ENCODE measurements at places on chromosomes 3 and 15. TPM values are rescaled to one million over a fixed set of nuclear protein-coding genes. Genes with fewer than 3 reads are reported as not detected.

DNA sequence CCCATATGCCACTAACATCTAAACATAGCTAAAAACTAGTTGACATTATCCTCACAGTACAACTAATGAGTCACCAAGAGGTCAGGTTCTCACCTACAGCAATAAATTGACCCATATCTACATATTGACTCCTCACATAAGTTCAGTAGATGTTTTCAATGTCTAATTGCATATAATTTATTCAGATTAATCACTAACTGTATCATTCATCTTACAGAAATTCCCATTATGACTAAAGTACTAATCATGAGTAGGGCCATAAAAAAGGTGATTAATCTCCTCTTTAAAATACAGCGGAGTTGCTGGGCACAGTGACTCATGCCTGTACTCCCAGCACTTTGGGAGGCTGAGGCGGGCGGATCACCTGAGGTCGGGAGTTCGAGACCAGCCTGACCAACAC is 82.4 kb upstream of the ST3GAL6 start:
- DNase-seq = no peak

GRCh38 chr3:174216946-174217718 is 642.0 kb upstream of the NAALADL2 start:
- DNase-seq = no peak

GRCh38 chr3:183128709-183129108 is 29.4 kb upstream of the MCCC1 start:
- no peak for DNase-seq

DNA sequence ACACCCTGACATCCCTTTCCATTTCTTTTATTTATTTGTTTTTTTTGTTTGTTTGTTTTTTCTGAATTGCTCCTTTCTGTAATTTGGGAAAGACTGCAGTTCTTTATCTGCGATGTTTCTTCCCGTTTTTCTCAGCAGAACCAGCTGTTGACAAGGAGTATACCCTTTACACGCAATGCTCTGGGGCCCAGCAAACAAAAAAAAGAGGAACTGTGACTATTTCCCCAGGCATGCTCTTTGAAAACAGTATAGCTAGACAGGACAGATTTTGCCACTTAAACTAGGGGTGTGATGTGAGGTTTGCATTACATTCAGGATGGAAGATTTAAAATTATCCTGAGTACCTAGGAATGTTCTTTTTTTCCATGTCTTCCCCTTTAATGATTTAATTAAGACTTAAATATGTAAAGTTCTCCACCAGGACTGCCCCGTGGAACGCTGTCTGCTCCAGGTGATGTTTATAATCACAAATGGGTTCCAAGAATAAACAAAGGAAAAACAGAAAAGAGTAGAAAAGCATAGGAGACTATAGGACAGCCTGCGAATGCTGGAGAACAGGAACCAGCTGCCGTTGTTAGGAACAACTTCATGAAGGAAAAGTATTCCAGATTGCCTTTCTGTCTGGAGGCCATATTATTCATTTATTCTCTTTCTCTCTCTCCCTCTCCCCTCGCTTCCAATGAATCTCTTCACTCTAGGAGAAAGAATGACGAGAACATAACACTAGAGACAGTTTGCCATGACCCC is 43.3 kb downstream of the TGFBR2 start:
- no peak for DNase-seq

DNA sequence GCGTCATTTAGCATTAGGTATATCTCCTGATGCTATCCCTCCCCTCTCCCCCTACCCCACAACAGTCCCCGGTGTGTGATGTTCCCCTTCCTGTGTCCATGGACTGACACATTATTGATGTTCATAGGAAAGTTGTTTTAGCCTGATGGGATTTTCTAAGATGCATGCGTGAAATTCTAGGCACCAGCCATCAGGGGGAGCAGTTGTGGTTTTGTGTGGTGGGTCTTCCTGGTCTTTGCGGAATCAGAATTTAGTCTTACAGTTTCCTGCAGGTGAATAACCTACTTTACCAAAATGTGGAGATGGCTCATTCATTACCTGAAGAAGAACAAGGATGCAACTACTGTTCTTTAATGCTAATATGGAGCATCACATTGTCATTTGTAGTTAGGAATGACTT is 455.0 kb upstream of the THBS1 start:
- DNase-seq = no peak

DNA sequence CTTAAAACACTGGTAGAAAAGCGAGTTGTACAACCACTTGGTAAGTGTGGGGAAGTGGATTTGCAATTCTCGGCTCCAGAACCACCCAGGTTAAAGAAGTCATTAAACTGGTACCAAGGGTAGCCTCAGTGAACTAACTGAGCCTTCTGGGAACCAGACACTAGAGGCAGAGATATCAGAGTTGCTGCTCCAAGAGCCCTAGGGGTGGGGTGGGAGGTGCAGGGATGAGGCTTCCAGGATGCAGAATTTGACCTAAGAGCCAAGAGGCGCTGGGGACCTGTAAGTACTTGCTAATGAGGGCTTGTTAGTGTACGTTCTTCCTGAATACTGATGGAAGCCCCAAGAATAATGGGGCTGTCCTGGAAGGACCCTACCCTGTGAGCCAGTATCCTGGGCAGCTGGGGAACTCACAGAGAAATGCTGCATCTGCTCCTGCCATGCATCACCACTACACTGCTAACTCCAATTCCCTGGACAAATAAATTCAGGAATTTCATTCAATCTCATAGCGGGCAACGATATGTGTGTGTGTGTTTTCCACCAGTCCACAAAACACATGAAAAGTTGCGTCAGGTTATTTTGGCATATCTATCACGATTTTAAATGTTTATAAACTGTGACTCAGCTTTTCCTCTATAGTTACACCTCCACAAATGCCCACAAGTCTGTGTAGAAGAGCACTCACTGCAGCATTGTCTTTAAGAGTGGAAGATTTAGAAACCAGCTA is 23.8 kb downstream of the STIMATE start:
- no peak for DNase-seq

DNA sequence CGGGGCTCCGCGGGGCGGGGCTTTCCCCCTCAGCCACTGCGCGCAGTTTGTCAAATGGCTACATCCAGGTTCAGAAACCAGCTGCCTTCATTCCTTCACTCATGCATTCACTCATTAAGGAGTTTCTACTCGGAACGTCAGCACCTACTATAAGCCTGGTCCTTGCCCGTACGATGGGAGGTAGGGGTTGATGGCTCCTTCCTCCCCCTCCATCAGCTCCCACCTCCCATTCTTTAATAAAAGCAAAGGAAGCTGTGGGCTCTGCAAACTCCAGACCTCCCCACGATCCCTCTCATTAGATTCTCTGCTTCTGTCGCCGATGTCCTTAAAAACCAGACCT is 267 bp upstream of the CFAP92 start:
- DNase-seq = no peak

GRCh38 chr15:101314336-101315125 is 19.5 kb upstream of the SNRPA1 start:
- no peak for DNase-seq

GRCh38 chr3:107892955-107893624 is 197.7 kb downstream of the CD47 start:
- DNase-seq = no peak

- no peak for DNase-seq
These were observed 37.2 kb downstream of the AADACL2 start for GRCh38 chr3:151770956-151771355.

- DNase-seq = no peak
These were observed 46.4 kb downstream of the BLM start for GRCh38 chr15:90763366-90764099.

DNA sequence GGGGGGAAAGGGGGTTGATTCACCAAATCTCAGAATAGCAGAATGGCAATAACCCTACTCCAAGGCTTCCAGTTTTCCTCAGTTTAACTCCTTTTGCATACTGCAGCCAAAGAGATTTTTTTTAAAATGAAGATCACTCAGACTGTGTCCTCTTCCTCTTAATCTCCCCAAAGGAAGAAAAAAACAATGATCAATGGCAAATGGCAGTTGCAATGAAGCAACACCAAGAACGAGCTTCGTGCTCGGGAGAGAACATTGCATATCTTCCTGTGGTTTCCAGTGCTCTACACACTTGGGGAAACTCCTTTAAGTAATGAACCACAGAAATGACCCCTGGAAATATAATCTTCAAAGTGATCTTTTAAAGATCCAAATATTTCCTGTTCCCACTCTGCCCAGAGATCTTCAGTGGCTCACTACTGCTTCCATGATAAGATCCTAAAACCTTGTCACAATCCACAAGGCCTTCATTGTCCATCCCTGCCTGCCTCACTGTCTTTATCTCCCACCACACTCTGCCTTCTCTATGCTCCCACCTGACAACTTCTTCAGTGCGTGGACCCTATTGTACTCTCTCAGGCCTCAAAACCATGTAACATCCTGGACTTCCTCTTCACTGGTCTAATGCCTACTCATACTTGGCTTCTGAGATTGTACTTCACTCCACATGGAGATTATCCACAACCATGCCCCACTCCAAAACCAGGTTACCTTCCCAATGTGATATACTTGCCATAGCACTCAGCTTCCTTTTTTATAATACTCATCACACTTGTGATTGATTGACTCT is 394.8 kb downstream of the FHIT start:
- DNase-seq = no peak

DNA sequence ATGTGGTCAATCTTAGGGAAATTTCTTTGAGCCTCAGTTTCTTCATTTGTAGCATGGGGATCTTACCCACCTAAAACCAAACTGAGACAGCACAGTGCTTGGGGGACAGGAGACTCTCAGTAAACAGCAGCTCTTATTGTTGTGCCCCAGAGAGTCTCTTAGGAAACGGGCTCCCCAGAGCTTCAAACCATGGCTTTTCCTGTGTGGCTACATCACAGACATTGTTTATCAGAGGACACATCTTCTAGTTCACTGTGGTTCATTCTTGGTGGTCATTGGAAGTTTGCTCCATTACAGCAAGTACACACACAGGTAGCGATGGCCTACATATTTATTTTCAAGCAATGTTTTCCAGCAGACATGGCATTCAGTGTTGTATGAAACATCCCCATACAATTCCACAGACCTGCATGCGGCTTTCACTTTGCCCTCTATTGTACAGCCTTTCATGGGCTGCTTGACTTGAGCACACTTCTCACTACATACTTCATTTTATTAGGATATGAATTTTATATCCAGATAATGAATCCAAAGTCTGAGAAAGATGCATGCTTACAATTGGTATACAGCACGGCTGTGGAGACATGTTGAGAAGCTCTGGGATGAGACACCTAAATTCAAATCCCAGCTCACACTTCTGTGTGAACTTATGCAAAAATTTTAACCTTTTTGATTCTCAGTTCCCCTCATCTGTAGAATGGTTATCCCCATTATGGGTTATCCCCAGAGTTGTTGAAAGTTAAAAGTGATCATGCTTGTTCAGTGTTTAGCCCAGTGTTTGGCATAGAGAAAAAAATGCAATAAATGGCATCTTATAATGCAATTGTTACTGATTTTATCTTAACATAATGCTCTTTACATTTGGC is 84.8 kb upstream of the ICE2 start:
- DNase-seq = no peak

DNA sequence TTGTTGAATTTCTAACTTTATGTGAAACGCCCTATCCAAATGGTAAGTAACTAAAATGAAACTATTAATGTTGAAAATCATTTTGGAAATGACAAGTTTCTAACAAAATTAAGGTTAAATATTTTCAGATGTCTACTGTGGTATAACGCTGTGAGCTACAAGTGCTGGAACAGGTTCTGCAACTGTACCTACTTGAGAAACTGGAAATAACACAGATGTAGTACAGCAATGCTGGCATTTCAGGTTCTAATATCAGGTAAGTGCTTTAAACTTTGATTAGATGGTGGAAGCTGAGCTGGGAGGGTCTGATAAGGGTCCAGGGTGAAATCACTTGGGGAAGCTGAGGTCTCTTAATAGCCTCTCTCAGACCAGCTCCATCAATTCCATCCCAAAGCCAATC is 315.1 kb downstream of the STXBP5L start:
- DNase-seq = no peak

- no peak for DNase-seq
These were observed 519.7 kb downstream of the FGF12 start for GRCh38 chr3:192207651-192208050.

DNA sequence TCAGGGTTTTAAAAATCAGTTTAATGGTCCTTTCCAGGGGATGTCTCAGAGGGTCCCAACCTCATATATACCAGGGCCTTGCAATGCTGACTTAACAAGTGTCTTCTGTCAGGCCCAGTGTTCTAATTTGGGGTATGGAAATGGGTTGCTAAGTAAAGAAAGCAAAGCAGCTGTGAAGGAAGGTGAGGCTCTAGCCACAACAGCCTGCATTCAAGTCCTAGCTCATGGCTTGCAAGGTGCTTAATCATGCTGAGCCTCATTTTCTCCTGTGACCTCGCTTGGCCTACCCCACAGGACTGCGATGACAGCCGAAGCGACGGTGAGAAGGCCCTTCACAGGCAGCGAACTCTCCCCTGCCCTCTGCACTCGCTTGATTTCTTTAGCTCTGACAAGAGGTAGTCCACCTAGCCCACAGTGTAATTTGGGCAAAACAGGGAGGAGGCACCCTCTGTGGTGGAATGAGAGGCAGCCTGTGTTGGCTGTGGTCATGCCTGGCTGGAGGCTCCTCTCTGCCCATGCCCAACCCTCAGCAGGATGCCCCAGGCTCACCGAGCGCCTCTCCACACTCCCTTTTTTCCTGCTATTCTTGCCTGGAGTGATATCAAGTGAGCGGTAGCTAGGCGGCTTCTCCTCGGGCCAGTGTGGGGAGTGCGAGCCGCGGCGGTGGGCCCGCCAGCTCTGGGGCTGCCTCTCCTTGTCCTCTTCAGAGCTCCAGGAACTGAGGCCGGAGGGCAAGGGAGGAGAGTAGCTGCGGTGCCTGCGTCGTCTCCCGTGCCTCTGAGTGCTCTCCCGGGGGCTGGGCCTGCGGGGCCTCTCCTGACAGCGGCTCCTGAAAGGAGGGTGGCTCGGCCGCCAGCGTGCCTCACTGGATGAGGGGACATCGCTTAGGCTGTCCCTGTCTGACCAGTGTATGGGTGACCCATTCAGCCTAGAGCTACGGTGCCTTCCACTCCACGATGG is 29.2 kb downstream of the ILDR1 start:
- no peak for DNase-seq

GRCh38 chr3:131178710-131179375 is 152.2 kb downstream of the NEK11 start:
- no peak for DNase-seq

- DNase-seq = no peak
These were observed 109.5 kb downstream of the AKAP13 start for GRCh38 chr15:85489773-85490493.

DNA sequence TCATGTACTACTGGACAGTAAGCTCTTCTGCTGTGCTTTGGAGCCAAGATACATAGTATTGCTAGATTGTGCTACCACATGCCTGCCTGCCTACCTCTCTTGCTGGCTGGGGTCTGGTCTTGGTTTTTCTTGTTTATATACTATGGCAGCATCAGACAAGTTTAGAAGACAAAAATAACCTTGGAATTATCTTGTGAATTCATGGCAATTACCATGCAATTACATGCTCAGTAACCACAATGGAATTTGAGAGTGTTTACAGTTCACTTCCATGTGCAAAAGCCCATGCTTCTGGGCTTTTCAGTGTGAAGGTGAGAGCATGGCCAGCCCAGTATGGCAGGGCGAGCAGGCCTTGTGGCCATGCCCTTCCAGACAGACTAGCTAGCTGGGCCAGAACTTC is 48.0 kb upstream of the C15orf61 start:
- no peak for DNase-seq

Gene DLEC1
- total RNA-seq = 0.42 TPM

Gene NIT2
- total RNA-seq = 25.0 TPM

Gene CCR2
- total RNA-seq = 3.3 TPM

Gene RTP3
- total RNA-seq = not detected

Gene CLEC3B
- total RNA-seq = 89.4 TPM

Gene CDCP1
- 2.9 TPM for total RNA-seq

Gene RPN1
- 256 TPM for total RNA-seq

Gene COL6A6
- 31.5 TPM for total RNA-seq

Gene RAB11A
- 187 TPM for total RNA-seq

Gene DUOX2
- total RNA-seq = 1.5 TPM

Measured in urinary bladder (tissue), 4 donors.